ENCODE measurements at places on chromosomes 4 and X.

DNA sequence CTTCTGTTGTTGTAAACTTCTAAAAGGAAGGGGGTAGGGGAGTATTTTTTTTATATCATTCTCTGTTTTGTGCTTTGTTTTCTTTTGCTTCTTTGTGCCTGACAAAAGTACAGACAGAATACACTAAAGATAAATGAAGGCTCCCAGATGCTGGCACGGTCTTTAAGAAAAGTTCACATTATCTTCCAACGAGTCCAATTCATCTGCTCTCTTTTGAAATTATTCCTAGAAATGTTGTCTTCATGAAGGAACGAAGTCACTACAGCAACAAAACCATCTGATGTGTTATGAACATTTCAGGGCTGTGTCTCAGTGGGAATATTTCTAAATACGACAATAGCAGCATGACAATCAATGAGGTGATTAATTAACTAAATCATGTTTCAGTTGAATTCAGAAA lies 813.8 kb upstream of the HTR2C start:
- DNase-seq = no peak

DNA sequence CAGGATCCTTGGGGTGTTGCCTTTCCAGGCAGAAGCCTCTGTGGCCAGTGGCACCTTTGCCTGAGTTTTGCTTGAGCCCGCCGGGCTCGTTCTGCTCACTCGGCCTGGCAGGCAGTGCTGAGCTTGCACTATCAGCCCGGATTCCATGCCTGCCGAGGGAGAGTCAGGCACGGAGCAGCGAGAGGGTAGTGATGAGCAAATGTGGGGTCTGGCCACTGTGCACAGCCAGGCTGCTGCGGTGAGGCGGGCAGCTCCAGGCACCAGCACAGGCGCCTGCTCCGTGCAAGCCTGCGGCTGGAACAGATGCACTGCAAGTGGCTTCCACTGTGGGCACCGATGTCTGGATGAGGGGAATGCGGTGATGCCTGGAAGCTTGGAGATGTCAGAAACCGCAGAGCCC lies 619.2 kb downstream of the RAPGEF2 start:
- no peak for DNase-seq

- DNase-seq = no peak
These were observed 8.3 kb upstream of the STBD1 start for GRCh38 chr4:76298227-76298626.

- no peak for DNase-seq
These were observed 16.6 kb downstream of the COQ2 start for GRCh38 chr4:83267830-83268475.

DNA sequence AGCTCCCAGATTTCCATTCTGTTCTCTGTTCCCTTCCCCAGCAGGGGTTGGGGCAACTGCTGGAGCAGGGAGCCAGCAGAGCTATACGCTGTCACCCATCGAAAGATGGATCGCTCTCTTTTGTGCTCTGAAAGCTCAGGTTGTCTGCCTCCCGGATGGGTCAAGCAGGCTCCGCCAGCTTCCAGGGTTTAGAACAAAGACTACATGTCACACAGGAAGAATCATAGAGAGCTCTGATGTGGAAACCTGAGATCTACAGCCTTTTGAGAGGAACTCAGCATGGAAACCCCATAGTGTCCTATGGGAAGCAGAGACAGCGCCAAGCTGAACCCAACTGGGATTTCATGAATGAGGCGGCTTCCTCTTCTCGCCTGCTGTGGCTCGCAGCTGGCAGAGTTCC lies 205.4 kb downstream of the HS3ST1 start:
- no peak for DNase-seq

GRCh38 chr4:165312506-165312905 lies 15.0 kb upstream of the MSMO1 start:
- no peak for DNase-seq

DNA sequence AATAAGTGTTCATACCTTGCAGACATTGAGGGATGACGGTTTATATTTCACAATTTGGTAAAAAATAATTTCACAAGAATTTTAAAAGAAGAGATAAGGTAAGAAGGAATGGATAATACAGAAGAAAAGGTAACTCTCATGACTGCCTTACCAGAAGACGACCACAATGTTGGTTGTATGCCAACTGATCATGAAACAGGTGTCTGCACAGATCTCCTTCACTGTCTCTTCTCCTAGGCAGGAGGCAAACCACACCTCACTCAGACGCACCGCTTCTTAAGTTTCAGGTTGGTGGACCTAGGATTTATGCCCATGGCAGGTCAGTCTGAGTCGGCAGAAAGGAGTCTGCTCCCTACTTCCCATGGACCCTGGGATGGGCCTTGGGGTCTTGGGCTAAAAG lies 177.2 kb downstream of the VSIG4 start:
- DNase-seq = no peak

All from activated CD8-positive, alpha-beta memory T cell treated with anti-CD3 and anti-CD28 coated beads for 1 hour (primary cell).